ENCODE measurements at places on chromosomes 11 and 22.

DNA sequence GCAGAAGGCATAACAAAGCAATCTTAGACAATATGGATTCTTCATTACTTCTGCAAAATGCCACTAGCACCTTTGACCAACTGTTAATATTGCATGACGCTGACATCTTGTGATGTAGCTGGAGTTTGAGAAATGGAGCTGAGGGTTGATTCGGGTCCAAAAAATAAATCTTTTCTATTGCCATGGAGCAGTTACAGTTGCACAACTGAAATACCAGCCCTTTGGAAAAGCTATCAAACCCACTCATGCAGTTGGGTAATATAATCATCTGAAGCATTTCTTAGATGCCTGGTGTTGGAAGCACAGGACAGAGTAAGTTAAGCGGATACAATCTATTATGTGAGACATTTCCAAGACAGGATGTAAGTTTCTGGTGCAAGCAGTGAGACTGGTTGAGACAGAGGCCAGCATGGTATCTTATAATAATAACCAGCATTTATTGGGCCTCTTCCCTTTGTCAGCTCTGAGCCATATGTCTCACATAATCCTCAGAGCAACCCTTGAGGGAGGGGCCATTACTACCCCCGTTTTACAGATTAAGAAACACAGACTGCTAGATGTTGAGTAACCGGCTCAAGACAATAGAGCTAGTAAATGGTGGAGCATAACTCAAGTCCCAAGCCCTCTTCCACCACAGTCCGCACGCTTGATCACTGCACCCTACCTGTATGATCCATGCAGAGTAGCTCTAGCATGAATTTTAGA, 74.9 kb upstream of the CAPRIN1 start:
- no peak for DNase-seq

- DNase-seq: no peak
These were observed 75.3 kb downstream of the KCNQ1 start for GRCh38 chr11:2519862-2520735.

GRCh38 chr22:20405291-20405930, 11.5 kb downstream of the ZNF74 start:
- DNase-seq: no peak

DNA sequence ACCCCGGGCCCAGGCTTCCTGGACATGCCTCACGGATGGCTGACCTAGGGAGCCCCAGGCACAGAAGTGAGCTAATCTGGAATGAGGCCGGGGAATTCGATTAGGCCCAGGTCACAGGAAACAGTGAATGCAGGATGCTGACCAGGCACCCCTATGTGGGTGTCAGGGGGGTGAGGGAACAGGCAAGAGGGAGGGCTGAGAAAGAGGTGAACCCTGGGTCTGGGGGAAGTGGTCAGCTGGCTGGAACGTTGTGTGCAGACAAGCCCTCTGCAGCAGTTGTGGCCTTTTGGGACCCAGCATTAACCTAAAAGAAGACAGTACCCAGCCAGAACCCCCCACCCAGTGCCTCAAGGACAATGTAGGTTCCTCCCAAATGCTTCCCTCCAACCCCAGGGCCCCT, 8.1 kb downstream of the SERHL2 start:
- no peak for DNase-seq

DNA sequence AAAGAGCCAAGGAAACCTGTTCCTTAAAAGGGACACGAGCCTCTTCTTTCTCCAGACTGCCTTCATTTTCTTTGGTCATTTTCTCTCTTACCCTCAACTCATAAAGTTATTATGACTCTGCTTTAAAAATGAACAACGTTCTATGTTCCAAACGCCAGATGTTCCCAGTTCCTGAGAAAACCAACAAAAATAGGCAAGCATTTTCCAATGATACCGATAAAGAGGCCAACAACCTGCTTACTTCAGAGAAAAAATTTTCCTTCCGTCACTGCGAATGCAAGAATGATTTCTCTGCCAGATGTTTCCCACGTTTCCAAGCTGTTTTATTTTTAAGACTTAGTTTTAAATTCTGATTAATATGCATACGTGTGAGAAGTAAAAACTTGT, 315 bp upstream of the TRPC6 start:
- DNase-seq: no peak

DNA sequence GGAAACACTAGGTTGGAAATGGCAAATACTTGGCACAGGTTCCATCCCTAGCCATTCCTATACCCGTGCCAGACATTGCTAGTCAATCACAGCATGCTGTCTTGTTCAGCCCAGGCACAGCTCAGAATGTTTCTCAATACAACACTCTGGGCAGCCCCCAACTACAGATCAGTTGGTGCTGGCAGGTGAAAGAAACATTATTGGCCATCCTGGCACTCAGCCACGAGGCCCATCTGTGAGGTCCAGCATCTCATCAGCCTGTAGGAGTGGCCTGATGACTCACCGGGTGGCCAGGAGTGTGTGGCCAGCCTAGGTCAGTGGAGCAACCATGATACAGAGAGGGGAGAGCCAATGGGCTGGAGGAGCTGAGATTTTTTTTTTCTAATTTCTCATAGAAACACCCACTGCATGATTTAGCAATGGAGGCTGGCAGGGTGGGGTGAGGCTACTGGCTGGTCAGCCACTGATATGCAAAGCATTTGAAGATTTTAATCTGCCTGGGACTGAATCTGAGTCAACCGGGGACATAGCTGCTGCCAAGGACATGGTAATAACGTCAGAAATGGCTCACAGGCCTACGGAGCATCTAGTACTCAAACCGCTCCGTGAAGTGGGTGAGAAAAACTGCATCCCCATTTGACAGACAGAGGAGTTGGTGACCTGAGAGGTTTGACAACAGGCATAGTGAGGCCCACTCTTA, 5.4 kb downstream of the MYO18B start:
- DNase-seq: no peak

GRCh38 chr11:61776561-61777075, 15.8 kb downstream of the TMEM258 start:
- no peak for DNase-seq

GRCh38 chr11:118247041-118247440, 5.1 kb downstream of the MPZL3 start:
- no peak for DNase-seq

DNA sequence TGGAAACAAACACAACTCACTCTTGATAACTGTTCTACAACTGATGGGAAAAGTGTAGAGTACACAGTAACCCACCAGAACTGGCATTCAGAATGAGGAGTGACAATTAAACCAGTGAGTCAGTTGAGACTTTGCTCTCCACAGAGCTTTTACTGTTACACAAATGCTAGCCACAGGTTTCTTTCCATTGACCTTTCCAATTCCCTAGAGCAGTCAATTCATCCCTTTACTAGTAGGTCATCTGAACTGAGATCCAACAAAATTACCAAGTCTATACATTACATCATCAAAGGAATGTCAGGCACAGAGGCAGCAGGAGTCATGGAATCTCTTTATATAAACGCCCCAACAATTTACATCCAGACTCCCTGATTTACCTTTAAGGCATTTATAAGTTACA, 65.9 kb downstream of the PHF21A start:
- no peak for DNase-seq

- no peak for DNase-seq
These were observed 31.6 kb upstream of the CARS1 start for GRCh38 chr11:3088806-3089205.

- no peak for DNase-seq
These were observed 654.2 kb downstream of the OPCML start for GRCh38 chr11:132878111-132878510.

DNA sequence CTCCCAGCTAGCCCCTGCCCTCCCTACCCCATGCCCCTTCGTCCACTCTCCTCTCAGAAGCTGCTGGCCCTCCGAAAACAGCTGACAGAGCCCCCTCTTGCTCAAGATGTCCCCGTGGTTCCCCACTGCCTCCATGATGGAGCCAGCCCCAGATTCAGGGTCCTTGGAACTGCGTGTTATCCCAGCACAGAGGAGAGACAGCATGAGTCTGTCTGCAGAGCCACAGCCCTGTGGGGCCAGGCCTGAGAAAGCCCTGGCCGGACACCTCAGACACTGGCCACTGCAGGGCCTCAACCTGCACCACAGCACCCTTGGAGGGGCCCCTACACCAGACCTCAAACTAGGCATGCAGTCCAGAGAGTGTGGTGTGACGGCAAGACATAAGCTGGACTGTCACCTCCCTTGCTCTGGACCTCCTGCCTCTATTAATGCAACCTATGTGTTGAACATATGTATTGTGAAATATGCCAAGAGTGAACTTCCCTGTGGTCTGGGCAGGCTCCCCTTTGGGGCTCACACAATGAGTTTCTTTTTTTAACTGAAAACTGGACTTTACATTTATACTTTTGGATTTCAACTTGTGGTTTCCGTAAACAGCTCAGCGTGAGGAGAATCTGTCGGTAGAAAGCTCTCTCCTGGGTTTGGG, 9.6 kb downstream of the PNPLA5 start:
- DNase-seq: no peak

- DNase-seq: no peak
These were observed 201.5 kb downstream of the TBC1D22A start for GRCh38 chr22:46963672-46964545.

DNA sequence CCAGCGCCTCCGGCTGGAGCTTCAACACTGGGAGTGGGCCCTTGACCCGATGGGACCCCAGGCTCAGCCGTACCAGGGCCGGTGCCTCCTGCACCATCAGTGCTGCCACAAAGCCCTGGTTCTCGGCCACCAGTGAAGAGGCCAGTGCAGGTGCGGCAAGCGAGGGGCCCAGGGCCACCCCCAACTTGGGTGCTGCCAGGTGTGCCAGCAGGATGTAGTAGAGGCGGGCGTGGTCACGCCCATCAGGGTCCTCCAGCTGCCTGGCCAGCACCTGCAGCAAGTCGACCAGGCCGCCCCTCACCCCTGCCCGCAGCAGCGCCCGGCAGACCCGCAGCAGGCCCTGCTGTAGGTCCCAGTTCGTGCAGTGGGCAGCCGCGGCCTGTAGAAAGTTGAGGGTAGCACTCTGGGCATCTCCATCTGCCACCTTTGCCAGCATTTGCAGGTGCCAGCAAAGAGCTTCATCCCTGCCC, 2.3 kb downstream of the AP5B1 start:
- DNase-seq: no peak

- DNase-seq: no peak
These were observed 51.7 kb upstream of the RTL6 start for GRCh38 chr22:44549701-44550100.

Measured in esophagus squamous epithelium (tissue), 5 donors.